Foreskin fibroblast (primary cell): ENCODE measurements at places on chromosomes 12 and 14.

DNA sequence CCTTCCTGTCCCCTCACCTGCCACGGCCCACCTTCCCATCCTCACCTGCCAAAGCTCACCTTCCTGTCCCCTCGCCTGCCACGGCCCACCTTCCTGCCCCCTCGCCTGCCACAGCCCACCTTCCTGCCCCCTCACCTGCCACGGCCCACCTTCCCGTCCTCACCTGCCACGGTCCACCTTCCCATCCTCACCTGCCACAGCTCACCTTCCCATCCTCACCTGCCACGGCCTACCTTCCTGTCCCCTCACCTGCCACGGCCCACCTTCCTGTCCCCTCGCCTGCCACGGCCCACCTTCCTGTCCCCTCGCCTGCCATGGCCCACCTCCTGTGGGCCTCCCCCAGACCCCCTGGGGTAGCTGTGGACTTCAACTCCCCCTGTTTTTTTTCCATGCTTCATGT, 48.8 kb upstream of the GPR68 start:
- DNase-seq, result no peak

DNA sequence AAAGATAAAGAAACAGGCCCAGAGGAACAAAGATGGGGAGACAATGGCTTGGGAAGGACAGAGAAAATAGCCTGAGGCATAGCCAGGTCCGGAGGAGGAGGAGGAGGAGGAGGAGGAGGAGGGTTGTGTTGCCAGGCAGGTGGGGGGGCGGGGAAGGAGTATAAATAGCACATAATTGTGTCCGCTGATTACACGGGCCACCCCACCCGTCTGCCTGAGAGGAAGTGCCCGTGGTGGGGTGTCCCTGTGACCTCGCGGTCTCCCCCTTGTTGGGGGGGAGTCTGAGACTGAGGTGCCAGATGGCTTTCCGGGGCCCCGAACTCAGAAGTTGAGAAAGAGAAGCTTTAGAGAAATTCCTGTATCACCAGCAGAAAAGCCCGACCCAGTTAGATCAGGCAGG, 1.9 kb upstream of the SP7 start:
- DNase-seq, result no peak

DNA sequence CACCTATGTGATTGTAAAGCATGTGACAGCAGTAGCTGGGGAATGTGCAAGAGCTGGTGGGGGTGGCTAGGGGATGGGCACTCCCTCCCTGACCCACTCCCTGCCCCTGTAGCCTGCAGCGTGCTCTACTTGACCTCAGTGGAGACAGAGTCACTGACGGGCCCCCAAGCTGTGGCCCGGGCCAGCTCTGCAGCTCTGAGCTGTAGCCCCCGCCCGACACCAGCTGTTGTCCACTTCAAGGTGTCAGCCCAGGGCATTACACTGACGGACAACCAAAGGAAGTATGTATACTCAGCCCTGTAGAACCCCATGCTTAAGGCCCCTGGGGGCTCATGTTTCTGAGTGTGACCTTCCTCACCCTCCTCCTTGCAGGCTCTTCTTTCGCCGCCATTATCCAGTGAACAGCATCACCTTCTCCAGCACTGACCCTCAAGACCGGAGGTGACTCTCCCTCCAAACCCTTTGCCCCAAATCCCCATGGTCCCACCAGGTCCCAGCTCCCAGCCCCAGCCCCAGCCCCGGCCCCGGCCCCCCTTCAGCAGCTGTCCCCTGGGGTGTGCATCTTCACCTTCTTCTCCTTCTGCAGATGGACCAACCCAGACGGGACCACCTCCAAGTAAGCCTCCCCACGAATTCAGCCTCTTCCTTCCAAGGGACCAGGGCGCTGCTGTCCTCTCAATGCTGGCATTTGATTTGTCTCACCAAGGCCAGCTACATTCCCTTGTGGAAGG, 13.3 kb downstream of the TNS2 start:
- DNase-seq, result no peak

GRCh38 chr14:36807727-36808126, 146.1 kb downstream of the PAX9 start:
- DNase-seq, result no peak

- DNase-seq, result no peak
Observed at GRCh38 chr12:59425798-59426197, 170.0 kb upstream of the SLC16A7 start.

DNA sequence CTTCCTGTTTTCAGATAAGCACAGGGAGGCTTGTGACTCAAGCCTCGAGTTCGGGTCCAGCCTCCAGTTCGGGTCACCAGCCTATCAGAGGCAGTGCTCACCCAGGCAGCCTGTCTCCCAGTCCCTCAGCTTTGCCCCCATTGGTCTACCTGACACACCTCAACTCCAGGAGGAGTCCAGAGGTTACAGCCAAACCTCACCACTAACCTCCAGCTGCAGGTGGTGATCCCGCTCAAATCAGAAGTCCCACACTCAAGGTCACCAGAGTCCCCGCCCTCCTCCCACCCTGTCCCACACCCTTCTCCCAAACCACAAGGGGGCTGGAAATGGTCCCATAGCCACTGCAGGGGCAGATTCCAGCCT, 42.1 kb downstream of the KDM2B start:
- no peak for DNase-seq

GRCh38 chr12:56980268-56980667, 22.9 kb upstream of the RDH16 start:
- DNase-seq, result no peak

GRCh38 chr12:92003701-92004100, 141.9 kb downstream of the BTG1 start:
- DNase-seq, result no peak

GRCh38 chr12:119334430-119335170, at the start of gene CCDC60:
TSS of gene CCDC60 (plus strand) at chr12:119334729. CDS start at chr12:119335177, 448 bp downstream.
- no peak for DNase-seq

DNA sequence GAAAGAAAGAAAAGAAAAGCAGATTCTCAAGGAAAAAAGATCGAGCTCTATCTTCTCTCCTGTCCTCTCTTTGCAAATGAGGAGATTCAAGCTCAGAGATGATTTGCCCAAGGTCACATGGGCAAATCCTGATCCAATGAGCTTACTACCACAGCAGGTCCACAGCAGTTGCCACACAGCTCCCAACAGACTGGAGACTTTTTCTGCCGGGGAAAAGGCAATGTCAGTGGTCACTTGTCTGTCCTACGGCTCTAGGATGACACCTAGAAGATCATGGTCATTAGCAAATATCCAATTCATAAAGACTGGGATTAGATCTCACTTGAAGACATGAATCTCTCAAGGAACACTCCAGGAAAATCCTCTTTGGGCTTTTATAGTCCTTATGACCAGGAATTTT, 58.8 kb downstream of the TTC7B start:
- DNase-seq, result no peak

GRCh38 chr12:96396914-96397313, 3.3 kb downstream of the CDK17 start:
- no peak for DNase-seq

DNA sequence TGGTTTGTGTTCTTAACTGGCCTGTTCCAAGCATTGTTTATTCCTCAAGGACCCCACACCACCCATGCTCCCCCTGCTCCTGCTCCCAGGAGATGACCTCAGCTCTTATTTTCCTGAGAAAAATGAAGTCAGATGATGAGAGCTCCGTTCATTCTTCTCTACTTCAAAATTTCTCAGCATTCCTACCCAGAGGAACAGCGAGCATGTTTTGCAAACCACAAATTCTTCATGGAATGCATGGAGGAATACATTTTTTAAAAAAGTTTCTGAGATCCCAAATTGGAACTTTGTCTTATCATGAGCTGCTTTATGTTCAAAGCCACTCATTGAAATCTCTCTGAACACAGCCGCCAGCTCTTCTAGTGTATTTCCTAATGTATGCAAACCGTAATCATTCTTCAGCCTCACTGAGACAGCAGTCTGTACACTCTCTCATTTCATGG, 44.9 kb downstream of the SYNE2 start:
- no peak for DNase-seq

- no peak for DNase-seq
Observed at GRCh38 chr12:97482143-97482693, 19.6 kb downstream of the RMST start.

DNA sequence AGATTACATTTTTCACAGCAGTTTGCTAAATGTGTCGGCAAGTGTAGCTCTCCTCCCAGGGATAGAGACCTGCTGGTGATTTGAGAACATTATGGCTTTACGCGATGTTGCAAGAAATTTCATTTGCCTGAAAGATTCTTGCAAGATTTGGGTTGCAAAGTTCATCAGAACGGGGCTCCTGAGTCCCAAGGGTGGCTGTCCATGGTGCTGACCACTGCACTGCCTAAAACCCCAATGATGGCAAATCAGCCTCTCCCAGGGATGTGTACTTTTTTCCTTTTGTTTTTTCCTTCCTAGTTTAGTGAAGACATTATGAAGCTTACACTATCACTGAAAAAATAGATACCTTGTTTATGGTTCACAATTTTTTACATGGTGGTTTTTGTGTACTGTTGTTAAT, 85.4 kb downstream of the WSCD2 start:
- DNase-seq, result peak; percentile 27

DNA sequence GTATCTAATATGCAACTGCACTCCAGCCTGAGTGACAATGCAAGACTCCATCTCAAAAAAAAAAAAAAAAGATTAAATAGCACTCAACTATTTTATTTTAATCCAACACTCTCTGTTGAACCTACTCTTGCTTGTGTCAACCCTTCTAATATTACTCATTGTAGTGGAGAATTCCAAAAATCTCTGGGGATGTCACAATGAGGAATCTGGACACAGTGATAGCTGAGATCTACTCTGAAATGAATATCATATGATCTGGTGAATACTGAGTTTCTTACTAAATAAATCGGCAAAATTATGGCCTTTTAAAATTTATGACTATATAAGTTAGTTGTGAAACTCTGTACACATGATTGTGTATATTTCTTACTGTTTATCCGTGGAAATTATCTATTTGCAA, 418.2 kb downstream of the BCAT1 start:
- no peak for DNase-seq

GRCh38 chr12:111672822-111673381, 12.9 kb downstream of the BRAP start:
- DNase-seq, result no peak

DNA sequence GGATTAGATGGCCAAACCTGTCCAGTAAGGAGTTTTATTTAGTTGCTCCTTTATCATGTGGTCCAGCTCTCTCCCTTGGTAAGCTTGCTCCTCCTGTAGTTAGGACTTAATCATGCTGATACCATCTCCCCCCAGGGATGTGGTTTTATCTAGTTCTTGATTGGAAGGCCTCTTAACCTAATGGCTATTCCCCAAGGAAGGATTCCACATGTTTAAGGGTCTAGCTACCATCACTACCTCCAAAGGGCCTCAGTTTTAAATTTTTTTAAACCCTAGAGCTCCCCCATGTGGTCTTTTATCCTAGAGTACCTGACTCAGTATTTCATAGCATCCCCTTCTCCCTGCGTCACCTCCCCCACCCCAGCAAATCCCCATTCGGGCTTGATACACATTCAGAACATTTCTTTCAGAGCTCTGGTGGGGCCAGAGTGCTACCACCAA, 22.5 kb downstream of the MAP3K12 start:
- DNase-seq, result peak; percentile 44

- DNase-seq, result no peak
Observed at GRCh38 chr14:54470701-54471100, 18.1 kb downstream of the GMFB start.

DNA sequence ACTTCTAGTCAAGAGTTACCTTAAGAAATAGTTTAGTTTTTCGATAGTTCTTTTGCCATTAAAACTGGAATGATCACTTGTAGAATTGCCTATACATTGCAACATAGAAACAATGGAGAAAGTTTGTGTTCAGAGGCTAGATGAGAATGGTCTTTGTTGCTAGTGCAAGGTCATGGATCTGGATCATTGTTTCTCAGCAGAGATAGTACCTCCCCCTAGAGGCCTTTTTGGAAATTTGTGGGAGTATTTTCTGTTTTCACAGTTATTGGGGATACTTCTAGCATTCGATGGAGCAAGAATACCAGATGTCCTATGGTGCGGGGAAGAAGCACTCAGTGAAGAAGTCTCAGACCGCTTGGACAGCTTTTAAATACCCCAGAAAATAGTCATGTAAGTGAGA, 138.8 kb upstream of the HMGA2 start:
- DNase-seq, result peak; percentile 88

DNA sequence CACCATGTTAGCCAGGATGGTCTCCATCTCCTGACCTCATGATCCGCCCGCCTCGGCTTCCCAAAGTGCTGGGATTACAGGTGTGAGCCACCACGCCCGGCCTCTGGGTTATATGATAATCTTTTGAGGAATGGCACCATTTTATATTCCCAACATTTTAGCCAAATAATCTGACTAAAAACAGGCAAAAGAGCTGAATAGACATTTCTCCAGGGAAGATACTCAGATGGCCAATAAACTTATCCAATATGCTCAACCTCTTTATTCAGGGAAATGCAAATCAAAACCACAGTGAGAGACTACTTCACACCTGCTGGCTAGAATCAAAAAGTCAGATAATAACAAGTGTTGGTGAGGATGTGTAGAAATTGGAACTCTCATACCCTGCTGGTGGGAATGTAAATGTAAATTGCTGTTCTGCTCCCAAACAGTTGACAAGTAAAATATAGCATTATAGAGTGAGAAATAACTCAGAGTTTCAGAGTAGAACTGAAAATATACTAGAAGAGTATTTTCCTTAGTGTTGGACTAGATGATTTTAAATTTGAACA, 80.0 kb downstream of the RCOR1 start:
- no peak for DNase-seq

DNA sequence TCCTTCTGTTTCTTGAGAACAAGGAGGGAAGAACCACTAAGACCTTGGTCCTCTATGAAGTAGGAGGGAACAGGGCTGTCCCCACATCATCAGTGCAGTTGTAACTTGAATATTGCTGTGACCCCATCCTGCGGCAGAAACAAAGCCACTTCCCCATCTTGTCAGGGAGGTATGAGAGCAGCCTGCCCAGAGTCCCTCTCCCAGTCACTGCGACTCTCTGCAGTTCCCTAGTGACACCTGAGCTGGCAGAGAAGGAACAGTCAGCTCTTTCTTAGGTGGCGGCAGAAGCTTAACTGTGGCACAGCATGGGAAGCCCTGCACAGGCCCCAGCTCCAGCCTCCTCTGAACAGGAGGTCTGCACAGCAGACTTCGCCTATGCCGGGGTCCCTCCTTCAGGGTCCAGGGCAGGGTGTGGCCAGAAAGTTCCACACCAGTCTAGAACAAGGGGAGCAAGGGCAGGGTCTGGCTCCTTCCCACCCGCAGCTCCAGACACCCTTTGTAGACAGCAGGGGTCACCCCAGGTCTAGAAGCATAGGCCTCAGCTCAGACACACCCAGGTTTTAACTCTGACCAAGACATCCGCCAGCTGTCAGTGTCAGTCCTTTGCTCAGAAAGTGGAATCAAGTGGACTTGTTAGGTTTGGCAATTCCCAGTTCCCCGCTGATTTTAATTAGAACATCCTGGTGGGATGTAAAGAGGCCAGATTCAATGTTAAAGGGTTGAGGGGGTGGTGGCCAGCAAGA, 36.8 kb downstream of the DEGS2 start:
- DNase-seq, result no peak

DNA sequence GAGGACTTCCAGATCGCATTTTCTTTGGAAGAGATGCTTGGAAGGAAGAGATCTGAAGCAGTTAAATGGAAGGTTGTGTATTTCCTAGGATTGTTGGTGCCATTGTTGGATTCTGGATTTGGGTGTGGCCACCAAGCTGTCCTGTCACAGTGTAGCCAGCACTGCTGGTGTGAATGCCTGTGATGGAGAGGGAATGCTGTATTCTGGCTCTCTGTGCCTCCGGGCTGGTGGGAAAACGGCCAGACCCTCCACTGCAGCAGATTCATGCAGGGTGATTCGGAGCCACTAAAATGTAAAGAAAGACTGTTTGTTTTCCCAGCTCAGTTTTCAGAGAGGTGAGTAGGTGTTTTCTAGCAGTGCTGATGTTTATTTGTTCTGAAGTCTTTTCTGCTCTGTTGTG, 30.7 kb upstream of the MANSC4 start:
- DNase-seq, result no peak
